Stimulated activated CD8-positive, alpha-beta memory T cell treated with anti-CD3 and anti-CD28 coated beads, Interleukin-4, amount 100 ng/mL, for 1 hour (primary cell): ENCODE measurements at places on chromosomes 3 and 15.

DNA sequence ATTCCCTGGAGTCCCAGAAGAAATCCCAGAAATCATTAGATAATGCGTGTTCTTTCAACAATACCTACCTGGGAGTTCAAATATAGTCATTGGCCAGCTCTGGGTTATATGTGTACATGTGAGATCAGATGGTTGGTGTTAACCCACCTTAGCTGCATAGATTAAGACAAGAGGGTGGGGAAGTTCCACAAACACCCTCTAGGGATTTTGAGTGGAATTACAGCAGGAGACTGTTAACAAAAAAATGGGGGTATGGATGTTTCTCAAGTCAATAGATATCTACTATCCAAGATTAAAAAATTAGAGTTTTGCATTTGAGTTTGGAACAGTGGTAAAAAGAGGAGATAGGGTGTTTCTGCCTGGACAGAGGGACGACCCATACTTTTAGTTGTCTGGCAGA, 282.5 kb upstream of the CNTN3 start:
- DNase-seq = no peak

DNA sequence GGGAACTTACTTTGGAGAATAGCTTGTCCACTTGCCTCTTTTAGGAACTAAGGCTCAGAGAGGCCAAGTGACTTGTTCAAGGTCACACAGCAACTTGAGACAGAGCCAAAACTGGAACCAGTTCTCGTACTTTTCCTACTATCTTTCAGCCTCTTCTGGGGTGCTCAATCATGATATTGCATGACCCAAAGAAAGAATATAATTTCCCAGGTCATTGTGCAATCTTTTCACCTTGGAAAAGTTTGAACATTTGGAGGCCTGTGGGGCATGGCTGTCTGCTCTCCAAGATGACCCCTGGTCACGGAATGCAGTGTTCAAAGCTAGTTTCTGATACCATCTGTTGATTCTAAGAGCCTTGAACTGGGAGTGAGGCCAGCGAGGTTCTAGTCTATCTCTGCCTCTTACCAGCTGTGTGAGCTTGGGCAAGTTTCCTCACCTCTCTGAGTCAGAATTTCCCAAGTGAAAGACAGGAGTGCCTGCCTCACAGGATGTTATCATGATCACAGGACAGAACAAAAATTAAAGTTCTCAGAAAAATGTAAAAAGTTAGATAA, 89.7 kb downstream of the BDH1 start:
- no peak for DNase-seq

GRCh38 chr3:50150863-50151686, 4.0 kb upstream of the SEMA3F start:
- no peak for DNase-seq

- no peak for DNase-seq
Measured at GRCh38 chr3:197487911-197488391, 67.8 kb downstream of the BDH1 start.

- DNase-seq = no peak
Measured at GRCh38 chr15:25065286-25065685, 110.5 kb downstream of the SNRPN start.

DNA sequence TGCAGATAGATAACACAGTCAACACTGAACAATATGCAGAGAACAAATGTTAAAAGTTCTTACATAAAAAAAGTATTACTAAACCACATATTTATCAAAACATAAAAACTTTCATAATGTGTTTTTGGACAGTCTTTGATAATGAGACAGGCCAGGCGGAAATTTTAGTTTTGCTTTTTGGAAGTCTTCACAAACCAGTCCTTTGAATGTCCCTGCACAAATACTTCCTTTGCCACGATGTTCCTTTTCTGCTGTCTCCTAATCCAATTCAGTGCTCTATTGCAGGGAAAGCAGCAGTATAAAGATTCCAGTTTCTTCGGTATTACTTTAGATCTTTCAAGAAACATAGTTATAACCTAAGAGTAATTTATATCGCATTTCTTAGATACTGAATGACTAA, 135.9 kb downstream of the TBL1XR1 start:
- no peak for DNase-seq

DNA sequence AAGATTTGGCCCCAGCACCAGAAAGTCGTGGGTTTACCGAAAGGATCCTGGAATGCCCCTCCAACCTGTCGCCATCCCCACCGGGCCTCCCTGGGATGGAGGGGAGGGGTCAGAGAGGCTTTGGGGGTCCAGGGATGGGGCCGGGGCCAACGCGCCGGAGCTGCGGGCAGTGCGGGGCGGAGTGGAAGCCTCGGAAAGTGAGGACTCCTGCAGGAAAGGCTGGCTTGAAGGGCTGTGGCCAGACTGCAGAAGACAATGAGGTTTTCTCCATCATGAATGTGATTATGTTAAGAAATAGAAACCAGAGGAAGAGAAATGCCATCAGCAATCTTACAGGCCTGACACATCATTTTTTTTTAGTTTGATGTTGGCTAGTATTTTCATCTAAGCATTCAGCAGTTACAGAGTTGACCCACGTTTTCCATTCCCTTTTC, 738 bp downstream of the YEATS2 start:
- DNase-seq = no peak

DNA sequence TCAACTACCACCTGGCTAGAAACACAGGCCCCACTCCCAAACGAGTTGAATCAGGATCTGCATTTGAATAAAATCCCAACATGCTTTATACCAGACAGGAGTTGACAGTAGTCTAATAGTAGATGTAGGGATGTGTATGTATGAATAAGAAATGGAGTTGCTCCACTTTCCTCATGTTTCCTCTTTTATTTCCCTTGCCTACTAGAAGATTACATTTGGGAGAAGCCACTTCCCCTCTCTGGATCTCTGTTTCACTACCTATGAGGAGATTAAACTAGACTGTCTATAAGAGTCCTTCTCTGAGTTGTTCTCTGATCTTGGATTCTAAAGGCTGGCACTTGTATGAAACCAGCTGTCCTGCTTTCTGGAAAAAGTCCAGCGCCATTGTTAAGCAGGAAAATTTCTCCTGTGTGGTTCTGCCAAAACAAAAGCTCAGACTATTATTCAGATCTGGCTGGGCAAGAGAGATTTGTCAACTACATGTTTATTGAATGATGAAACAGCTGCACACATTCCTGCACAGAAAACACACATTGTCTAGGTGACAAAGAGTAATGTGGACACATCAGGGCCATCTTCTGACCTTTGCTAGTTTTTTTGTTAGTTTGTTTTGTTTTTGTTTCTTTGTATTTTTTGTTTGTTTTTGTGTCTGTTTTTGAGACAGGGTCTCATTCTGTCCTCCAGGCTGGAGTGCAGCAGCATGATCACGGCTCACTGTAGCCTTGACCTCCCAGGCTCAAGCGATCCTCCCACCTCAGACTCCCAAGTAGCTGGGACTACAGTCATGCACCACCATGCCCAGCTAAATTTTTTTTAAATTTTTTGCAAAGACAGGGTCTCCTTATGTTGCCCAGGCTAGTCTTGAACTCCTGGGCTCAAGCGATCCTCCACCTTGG, 29.9 kb downstream of the ACP3 start:
- DNase-seq = no peak

GRCh38 chr3:182704926-182705325, 88.4 kb upstream of the ATP11B start:
- no peak for DNase-seq

- DNase-seq = no peak
Measured at GRCh38 chr3:194040516-194041273, 95.3 kb upstream of the HES1 start.

DNA sequence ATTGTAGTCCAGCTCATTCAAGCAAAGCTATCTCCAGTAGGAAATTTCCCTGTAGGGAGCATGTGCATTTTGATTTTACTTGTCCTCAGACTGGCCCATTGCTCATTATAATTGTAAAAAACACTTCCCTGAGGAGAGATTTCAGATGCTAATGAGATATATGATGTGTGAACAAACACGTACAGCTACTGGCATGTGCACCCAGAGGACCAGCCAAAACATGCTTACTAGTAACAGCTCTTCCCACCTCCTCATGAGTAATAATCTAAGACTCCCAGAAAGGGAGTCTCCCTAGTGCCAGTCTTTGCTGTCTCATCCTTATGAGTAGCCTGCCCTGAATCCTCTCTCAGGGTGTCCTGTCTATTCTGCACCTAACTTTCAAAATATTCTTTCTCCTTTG, 43.4 kb downstream of the FBXO22 start:
- DNase-seq = no peak

- DNase-seq = no peak
Measured at GRCh38 chr3:46369675-46370132, 1.0 kb upstream of the CCR5 start.

- no peak for DNase-seq
Measured at GRCh38 chr3:143237077-143237627, 117.6 kb downstream of the CHST2 start.

DNA sequence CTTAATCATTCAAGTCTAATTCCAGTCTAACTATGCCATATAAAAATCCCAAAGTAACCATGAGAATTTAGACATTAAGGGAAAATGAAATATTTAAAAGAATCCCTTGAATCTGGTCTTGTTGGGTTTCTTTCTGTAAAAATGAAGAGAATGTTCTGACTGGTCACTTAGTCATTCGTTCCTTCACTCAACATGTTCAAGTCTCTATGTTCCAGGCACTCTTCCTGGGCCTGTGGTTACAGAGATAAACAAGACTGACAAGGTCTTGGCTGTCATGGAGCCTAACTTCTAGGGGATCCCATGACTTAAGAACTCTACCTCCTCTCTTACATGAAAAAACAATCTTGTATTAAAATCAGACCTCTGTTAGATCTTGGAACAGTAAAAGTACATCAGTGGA, 638.6 kb upstream of the TBL1XR1 start:
- DNase-seq = no peak

- DNase-seq = no peak
Measured at GRCh38 chr3:132289316-132289715, 27.9 kb upstream of the ACP3 start.

GRCh38 chr15:59372352-59373211, at the start of gene MYO1E:
Gene MYO1E (minus strand): TSS chr15:59372871. CDS start chr15:59372500, 371 bp downstream.
- DNase-seq = peak; percentile 8

DNA sequence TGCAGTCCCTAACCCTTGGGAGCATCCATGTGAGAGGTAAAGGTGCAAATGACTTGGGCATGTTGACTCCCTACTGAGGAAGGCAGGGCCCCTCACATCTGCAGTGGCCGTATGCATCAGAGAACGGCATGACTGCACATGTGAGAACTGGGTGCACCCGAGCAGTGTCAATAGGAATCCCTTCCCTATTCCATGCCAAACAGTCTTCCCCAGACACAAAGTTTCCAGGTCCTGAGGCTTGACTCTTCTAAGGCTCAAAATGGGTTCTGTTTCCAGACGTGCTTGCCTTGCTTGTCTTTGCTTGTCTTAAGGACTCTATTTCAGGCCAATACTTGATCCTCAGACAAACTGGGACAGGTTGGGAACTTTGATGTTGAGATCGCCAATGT, 20.5 kb upstream of the ANPEP start:
- no peak for DNase-seq

DNA sequence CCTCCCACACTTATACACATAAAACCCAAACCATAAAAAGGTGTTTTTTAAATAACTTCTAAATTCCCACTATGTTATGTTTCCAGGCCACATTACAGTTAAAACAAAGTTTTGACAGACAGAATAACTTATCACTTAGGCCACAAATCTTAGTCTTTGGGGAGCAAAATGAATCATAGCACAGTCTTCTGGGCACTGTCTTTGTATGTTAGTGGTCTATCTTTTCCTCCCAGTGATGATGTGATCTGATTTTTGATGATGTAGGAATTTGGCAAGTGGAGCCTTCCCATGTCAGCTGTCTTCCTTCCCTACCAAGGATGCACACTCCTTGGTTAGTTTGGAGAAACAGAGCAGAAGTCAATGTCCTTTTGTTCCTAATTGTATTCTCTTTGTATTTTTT, 67.3 kb downstream of the THSD4 start:
- DNase-seq = no peak

- no peak for DNase-seq
Measured at GRCh38 chr3:21888656-21889055, 137.6 kb upstream of the ZNF385D start.

DNA sequence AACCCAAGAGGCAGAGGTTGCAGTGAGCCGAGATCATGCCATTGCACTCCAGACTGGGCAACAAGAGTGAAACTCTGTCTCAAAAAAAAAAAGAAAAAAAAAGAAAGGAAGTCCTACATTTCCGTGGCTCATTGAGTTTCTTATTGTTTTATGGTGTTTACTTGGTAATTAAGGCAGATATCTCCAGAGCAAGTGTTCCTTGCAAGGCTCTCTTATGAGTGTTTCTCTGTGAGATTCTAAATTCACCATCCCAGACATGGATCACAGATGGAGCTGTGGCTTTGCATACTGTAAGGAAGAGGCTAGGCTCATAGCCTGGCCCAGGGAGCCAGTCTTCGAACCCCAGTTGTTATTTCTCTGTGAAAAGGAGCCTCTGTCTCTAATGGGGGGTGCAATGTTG, 53.0 kb downstream of the IQGAP1 start:
- no peak for DNase-seq

- DNase-seq = no peak
Measured at GRCh38 chr3:77304700-77305021, 264.8 kb downstream of the ROBO2 start.

- DNase-seq = no peak
Measured at GRCh38 chr3:171198781-171199472, 172.4 kb upstream of the SLC2A2 start.

- DNase-seq = no peak
Measured at GRCh38 chr15:47570881-47571640, 146.2 kb upstream of the SEMA6D start.

DNA sequence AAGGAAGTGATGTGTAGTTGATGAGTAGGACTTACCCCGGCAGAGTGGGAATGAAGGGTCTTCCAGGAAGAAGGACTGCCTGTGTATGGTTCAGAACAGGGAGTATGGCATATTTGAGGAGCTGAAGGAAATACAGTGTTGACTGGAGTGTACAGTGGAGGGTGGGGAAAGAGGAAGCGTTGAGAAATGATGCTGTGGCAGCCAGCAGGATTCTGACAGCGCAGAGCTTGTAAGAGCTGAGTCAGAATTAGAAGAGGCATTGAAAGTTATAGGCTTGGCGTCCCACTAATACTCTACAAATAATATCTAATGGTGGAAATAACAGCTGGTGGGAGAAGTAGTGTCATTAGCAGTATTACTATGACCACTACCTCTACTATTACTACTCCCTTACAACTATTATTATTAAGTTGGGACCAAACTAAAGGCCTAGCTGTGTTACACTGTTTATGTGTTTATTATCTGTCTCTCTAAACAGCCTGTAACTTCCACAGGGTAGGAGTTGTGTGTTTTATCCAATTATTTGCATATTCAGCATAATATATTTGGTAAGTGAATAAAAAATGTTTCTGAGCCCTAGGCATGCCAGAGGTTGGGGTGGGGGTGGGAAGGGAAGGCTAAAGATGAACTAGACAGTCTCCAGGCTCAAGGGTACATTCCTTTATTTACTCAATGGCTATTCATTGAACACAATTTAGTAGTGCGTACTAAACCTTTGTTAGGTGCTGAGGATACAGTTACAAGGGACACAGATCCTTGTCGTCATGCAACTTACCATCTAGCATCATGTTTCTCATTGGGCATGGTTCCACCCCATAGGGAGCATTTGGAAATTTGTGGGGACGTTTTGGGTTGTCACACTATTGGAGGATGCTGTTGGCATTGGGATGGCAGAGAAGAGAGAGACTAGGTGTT, 428.8 kb upstream of the ONECUT1 start:
- DNase-seq = no peak
